ENCODE measurements at places on chromosomes 5 and 9.

DNA sequence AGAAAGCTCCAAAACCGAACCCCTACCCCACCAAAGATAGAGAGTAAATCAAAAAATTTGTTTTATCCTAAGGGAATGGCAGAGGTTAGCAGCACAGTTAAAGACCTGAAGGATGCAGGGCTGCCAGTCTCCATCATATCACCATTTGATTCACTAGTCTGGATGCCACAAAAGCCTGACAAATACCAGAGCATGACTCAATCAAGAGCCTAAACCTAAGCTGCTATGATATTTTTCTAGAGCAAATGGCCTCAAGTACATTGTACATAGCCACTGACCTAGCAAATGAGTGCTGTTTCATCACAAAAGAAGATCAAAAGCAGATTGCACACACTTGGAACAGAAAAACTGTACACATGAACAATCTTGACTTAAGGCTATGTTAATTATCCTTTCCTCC lies 48.0 kb downstream of the DPYSL3 start:
- DNase-seq: no peak

DNA sequence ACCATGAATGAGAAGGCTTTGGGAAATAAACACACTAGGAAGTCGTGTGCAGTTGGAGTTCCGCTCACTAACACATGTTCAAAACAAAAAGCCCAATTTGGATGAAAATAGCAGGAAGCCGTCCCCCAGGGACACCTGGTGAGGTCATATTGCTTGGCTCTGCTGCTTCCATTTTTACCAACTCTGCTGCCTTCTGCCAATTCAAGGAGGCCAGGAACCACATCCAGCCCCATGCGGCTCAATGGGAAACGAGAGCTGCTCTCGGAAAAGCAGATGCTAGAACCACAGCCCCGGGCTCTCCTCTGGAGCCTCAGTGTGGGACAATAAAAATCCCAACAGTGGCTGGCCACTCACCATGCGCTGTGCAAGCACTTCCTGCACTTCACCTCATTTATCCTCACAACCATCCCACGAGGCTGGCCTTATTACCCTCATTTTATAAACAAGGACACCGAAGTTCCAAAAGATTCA lies 13.4 kb downstream of the ADAM19 start:
- DNase-seq: no peak

DNA sequence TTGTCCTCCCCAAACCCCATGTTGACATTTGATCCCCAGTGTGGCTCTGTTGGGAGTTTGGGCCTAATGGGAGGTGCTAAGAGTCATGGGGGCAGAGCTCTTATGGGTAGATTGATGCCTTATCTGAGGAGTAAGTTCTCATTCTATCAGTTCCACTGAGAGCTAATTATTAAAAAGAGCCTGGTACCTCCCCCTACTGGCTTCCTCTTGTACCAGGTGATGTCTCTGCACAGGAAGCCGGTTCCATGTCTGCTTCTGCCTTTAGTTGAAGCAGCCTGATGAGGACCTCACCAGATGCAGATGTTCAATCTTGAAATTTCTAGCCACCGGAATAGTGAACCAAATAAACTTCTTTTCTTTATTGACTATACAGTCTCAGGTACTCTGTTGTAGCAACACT lies 10.8 kb downstream of the GABRB2 start:
- no peak for DNase-seq

DNA sequence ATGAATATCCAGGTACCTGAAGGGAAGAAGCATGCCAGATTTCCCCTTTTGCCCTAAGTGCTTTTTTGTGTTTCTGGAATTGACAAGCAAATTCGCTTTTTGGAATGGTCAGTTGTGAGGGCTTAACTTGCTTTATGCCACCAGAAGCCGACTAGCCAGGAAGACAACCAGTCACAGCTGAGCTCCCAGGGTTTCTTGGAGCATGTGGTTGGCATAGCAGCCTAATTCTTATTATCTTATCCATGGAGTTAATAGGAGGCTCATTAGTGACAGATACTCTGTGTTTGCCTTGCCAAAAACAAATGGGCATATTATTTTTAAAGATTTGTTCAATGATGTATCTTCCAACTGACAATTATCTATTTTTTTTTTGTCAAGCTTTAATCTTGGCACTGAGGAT lies 500.7 kb downstream of the PTPRD start:
- no peak for DNase-seq

DNA sequence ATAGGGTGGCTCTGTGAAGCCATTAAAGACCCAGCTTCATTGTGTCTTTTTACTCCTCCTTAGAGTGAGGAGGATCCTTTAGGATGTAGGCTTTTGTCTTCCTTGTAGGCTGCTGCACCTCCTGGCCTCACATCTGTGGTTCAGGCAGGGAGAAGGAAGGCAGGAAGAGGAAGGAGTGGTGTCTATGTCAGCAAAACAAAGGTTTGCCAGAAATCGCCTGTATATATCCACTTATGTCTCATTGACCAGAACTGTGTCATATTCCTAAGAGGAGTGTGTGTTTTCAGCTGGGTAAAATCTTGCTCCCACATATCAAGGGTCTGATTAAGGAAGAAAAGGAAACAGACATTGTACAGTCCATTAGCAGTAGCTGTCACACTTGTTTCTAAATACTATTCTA lies 213.8 kb downstream of the ARHGAP26 start:
- no peak for DNase-seq

- no peak for DNase-seq
Measured at GRCh38 chr5:154740483-154740882, 14.7 kb upstream of the LARP1 start.

- no peak for DNase-seq
Measured at GRCh38 chr5:109650493-109650892, 39.2 kb upstream of the MAN2A1 start.

GRCh38 chr5:36985387-36985786 lies 108.8 kb downstream of the NIPBL start:
- DNase-seq: no peak

DNA sequence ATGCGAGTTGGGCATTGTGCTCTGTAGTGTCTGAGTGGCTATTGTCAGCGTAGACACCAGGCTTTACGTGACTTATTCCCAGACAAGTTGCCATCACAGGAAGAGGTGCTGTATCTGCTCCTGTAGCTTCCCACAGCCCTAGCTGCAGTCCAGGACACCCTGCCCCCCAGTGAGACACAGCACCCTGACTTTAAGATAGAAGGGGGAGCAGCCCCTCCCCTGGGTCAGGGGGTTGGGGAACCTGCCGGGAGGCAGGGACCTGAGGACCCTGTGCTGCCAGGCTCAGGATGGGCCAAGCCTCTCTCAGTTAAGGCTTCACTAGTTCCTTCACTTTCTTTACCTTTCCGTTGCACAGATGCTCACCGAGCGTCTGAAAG lies 75.4 kb downstream of the NEK6 start:
- DNase-seq: no peak

DNA sequence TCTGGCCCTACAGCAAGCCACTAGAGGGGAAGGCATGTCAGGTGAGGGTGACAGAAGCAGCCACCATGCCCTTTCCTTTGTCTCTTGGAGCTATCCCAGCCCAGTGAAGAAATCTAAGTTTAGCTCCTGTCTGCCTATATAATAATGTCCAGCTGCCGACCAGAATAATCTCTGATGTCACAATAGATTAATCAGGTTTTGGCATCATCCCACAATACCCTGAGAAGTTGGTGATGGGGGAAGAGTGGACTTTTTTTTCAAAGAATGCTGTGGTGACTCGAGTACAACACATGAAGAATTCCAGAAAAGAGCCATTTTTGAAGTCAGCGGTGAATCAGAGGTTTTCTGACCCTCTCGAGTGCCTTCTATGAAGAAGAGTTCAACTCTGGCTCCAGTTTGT lies 1.7 kb upstream of the TSLP start:
- DNase-seq: no peak

DNA sequence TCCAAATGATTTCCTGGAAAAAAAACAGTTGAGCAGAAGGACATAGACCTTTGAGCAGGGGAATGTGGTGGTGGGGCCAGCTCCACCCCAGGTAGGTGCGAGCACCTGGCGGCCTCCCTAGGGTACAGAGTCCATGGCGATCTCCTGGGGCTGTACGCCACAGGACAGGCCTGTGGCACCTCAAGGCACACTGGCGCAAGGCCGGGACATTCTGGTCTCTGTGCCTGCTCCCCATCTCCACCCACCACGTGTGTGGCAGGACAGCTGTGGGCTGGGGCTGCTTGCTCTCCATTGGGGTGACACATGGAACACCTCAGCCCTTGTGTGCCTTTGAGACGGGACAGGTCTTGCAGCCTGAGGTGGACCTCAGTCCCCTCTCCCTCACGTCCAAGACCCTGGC lies 25.2 kb downstream of the WNK2 start:
- no peak for DNase-seq

DNA sequence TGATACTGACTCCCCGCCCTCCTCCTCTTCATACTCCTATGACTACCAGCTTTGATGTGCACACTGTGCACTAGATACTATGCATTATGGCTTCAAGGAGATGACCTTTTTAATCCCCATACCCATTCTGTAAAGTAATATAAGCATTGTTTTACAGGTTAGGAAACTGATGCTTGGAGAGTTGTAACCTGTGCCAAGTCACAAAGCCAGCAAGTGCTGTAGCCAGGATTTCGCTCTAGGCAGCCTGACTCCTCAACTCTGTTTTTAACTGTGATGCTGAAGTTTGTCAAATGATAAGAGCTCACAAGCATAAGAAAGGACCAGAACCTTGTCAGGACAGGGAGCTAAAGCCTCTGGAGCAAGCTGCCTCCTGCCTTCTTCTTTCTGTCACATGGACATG lies 461.3 kb downstream of the TMEM232 start:
- no peak for DNase-seq

- DNase-seq: no peak
Measured at GRCh38 chr5:83724001-83724400, 3.3 kb upstream of the HAPLN1 start.

- DNase-seq: no peak
Measured at GRCh38 chr5:53323943-53324642, 156.3 kb upstream of the FST start.

GRCh38 chr5:19605846-19606407 lies 382.1 kb downstream of the CDH18 start:
- DNase-seq: no peak

GRCh38 chr5:137220523-137220927 lies 278.6 kb downstream of the SPOCK1 start:
- no peak for DNase-seq

DNA sequence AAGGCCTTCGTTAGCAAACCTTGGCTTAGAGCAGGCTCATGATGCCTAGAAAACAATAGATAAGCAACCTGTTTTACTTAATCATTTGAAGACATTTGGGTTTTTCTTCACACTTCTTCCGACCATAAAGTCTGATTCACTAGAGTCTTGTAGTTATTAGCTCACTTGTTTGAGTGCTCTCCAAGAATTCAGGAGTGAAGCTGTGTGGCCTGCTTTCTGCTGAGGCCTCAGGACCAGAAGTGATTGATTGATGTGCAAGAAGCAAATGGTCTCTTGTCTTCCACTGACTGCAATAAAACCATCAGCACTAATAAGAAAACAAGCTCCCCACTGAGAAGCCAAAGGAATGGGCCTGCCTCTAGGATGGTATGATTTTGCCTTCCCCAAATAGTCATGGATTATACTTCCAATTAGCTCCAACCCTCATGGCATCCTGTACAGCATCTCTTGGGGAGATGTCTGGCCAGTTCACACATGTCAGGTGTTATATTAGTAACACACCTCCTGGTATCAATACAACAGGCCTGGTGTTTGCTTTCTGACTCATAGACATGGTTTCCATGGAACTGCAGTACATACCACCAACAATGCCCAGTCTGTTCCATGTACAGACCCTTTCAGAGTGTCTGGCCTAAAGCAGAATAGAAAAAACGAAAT lies 317.6 kb downstream of the CWC27 start:
- DNase-seq: no peak

GRCh38 chr5:82862261-82862660 lies 214.9 kb downstream of the TMEM167A start:
- no peak for DNase-seq

DNA sequence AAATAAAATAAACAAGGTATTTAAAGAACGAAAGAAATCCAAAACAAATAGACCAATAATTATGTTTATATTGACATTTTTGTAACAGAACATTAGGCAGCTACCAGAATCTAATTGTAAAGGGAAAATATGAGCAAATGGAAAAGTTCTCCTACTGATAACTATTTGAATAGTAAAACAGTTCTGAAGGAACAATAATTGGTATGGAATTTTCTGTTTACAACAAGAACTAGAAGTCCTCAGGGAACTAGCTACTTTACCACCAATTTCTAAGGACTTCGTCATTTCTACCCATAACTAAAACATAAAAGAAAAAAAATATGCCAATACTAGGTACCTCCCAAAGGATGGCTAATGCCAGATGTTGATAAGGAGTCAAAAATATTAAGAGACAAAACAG lies 58.5 kb downstream of the AP3B1 start:
- DNase-seq: no peak

DNA sequence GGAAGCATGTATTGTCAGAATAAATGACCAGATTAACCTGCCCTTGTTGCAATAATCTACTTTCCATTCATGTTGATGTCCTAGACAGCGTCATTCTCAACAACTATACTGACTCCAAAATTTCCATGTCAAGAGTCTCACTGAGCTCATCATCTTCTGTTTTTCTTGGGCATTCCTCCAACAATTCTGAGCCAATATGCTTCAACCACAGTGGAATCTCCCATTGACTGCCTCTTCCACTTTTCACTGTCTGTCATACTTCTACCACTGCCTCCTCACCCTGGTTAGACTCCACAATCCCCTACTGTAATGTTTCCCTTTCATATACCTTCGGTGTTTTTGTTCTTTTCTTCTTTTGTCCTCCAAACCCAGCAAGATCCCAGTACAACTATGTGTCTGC lies 162.8 kb downstream of the TLE1 start:
- no peak for DNase-seq

DNA sequence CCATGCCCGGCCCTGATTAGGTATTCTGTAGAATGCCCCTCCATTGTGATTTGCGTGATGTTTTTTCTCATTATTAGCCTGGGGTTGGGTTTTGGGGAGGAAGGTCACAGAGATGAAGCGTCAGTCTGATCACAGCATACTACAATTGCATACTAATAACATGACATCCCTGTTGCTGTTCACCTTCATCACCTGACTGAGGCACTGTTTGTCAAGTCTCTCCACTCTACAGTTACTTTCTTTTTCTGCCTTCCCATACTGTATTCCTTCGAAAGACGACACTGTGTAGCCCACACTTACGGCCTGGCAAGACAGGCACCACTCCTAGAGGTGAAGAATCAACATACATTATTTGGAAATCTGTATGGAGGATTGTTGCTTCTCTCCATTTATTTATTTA lies 5.5 kb downstream of the ZNF354C start:
- DNase-seq: no peak

- no peak for DNase-seq
Measured at GRCh38 chr5:54643685-54644106, 126.1 kb downstream of the SNX18 start.

- no peak for DNase-seq
Measured at GRCh38 chr9:12813960-12814876, 39.4 kb downstream of the LURAP1L start.

- no peak for DNase-seq
Measured at GRCh38 chr9:34262971-34263370, 66.1 kb downstream of the KIF24 start.

Data from activated naive CD8-positive, alpha-beta T cell treated with anti-CD3 and anti-CD28 coated beads, Interleukin-2, amount 10 ng/mL, durations not matched to agents 7 days and 5 days (primary cell).